ENCODE measurements at places on chromosomes 2 and 18. TPM values are rescaled to one million over a fixed set of nuclear protein-coding genes. Genes with fewer than 3 reads are reported as not detected.

DNA sequence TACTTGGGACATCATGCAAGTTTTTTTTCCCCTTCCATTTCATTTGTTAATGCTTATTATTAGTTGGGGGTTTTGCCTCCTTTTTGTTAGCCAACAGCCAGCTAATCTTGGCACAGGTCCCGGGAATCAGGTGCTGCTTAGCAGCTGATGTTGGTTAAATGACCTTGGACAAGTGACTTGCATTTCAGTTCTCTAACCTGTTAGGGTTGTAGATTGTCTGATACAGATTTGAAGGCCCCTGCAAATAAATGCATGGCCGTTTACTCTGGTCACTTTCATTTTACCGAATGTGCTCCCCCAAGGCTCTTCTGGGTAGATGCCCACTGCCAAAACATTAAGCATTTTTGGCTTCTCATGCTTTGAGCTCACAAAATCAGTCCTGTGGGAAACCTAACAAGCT is 120.9 kb downstream of the SPTBN1 start:
- peak; percentile 60 for DNase-seq

DNA sequence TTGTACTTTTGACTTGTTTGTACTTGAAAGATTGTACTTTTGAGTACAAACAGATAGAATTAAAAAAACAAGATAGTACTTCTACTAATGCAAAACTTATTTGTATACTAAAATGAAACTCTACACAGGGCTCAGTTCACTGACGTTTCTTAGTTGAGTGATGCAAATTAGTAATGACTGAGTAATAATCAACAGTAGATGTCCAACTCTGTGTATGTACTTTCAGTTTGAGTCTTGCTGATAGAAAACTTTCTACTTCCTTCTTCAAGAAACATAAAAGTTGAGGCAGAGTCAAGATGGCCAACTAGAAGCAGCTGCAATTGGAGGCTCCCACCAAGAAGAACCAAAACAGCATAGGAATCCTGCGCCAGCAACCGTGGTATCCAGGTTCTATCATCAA is 585.0 kb downstream of the NR4A2 start:
- no peak for DNase-seq

Gene ALPG
- 0.56 TPM for total RNA-seq

GRCh38 chr2:74688881-74689280 is 34.8 kb downstream of the SEMA4F start:
- no peak for DNase-seq

DNA sequence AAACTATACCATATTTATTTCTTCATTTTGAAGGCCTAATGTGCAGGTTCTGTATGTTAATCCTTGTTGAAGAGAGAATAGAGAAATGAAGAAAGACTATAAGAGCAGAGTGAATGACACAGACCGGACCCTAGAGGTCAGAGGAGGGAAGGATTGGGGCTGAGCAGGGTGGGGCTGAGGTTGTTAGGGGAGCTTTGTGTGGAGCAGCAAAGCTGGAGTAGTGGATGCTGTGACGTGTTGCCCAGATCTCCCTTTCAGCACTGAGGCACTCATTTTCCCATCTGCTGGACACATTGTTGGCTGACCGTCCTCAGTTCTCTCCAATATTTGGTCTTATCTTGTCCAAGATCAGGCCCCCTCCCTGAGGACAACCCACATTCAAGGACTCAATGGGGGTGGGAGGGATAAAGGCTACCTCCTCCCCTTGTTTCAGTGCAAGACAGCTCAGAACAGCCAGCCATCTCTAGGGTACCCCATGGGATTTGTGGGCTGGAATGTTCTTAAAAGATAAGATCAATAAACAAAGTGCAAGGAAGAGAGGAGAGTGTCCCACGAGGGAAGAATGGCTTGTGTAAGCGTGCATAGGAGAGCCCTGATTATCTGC is 143.6 kb downstream of the TDRD15 start:
- DNase-seq, result no peak

DNA sequence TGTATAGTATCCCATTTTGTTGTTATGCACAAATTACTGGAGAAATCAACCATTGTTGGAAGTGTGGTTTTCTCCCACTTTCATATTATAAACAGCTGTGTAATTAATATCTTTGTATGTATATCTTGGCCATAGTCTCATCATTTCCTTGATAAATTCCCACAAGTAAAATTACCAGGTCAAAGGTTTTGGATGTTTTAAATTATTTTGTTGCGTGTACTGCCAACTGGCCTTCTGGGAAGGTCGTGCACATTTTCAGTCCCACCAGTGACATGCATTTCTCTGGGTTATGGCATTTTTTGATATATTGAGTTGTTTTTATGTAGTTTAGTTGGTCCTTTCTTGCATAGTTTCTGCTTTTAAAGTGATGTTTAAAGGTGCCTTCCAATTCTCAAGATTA is 41.5 kb downstream of the TSHZ1 start:
- no peak for DNase-seq

- DNase-seq, result no peak
Measured at GRCh38 chr18:50469380-50469781, 90.5 kb upstream of the MAPK4 start.

GRCh38 chr2:168254158-168254935 is 7.0 kb upstream of the STK39 start:
- no peak for DNase-seq

GRCh38 chr2:236823041-236823629 is 253.5 kb downstream of the ACKR3 start:
- no peak for DNase-seq

DNA sequence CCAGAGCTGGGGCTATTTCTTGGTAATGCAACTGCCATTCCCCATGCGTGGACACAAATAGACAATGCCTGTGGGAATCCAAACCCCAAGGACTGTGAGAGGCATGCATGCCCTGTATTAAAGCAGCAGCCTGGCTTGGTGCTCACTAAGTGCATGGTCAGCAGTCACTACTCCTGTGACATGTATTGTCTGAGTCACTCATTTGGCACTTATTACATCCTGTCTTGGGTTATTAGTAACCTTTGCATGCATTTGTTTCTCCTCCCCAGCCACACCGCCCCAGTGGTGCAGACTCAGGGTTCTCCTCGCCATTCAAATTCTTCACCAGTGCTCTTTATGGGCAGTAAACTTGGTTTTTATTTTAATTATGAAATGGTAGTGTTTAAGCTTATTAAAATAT is 30.2 kb downstream of the PRKCE start:
- DNase-seq, result no peak

Gene TUBB8B
- total RNA-seq, result not detected

Gene TSPYL6
- total RNA-seq, result not detected

DNA sequence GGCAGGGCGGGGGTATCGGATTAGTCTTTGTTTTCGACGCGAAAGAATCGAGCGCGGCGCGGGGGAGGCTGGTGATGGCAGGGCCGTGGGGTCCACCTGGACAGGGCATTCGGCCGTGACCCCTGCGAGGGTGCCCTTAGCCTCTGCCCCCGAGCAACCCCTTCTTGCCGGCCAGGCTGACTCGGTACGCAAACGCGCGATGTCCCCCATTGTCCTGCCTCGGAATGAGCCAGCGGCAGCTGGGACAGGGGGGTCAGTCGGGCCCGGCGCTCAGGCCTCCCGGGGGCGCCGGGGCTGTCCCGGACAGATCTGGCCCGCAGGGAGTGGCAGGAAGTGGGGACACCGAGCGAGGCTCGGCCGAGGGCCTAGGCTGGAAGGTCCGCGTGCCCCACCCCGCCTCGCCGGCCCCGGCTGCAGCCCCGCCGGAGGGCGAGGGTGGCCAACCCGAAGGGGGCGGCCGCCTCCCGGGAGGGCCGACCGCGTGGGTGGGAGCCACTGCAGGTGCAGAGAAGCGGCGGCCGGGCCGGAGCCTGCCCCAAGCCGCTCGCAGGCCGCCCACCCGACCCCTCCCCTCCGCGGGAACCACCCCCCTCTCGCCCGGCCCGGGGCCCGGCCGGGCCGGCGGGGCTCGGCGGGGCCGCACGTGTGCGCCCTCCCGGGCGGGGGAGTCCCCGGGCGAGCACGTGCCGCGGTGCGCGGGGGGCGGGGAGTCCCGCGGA is at the start of gene TET3:
TSS of gene TET3 (plus strand) at position 708 of the 719 bp plus-strand sequence. CDS start 1,494 bp downstream, outside the sequence.
- DNase-seq, result peak; percentile 65

- no peak for DNase-seq
Measured at GRCh38 chr18:66209656-66210055, 394.2 kb downstream of the CDH19 start.

- no peak for DNase-seq
Measured at GRCh38 chr18:8288472-8289195, 320.6 kb upstream of the RAB12 start.

Gene CFC1
- 0.58 TPM for total RNA-seq

- no peak for DNase-seq
Measured at GRCh38 chr2:159110784-159111183, 142.3 kb downstream of the TANC1 start.

Gene NFE2L2
- 73.1 TPM for total RNA-seq

Gene CCT4
- total RNA-seq, result 69.6 TPM

Gene CHMP1B
- 54.5 TPM for total RNA-seq

DNA sequence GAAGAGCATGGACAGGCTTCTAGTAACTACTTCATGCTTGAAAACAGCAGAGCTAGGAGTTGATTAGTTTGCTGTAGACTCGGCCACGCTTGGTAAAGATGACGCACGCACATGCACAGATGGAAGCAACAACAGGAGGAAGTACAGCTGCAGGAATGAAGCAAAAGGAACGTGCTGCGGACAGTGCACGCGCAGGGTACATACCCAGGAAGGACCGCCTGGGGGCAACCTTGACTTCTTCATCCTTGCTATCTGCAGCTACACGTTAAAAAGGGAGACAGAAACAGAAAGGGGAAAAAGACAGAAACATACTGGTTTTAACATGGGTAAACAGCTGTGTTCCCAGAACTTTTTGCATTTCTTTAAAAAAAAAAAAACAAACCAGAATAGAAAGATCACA is 17.7 kb downstream of the SLC66A2 start:
- peak; percentile 72 for DNase-seq

Gene EPB41L3
- 87.7 TPM for total RNA-seq

GRCh38 chr2:88721268-88721667 is 29.8 kb downstream of the RPIA start:
- DNase-seq, result no peak

- no peak for DNase-seq
Measured at GRCh38 chr2:74702001-74702715, 48.1 kb downstream of the SEMA4F start.

DNA sequence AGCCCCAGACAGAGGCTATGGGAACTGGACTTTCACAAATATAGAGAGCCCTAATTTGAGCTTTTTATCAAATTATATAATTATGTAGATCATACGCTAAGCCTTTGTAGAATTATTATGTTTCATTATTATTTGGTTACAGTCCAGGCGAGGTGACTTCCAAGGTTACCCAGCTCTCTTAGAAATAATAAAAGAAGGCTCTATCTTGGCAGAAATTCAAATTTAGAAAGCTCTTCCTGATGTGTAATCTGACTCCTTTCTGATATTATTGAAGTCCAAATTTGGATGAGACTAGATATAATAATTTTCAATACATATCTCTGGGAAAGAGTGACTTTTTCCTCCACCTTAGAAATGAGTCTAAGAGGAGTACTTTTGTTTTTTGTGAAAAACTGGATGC is 4.8 kb upstream of the SLC38A11 start:
- no peak for DNase-seq

DNA sequence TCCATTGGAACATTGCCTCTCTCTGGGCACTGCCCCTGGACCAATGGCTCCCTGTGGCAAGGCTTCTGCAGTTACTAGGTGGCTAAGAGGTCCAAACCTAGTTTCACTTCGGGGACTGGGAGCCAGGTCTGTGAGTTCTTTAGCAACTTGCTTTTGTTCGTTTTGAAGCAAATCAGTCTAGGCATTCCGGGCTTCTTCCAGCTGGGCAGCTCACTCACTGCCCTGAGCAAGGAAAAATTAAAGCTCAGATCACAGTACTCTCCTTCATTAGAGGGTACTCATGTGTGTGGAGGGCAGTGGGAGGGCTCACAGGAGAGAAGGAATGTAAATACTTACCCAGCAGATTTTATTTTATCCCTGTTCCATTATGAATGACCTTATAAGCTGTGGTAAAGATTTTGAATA is 80.3 kb downstream of the SPP2 start:
- DNase-seq, result no peak

Gene CROCC2
- total RNA-seq, result 0.06 TPM

Gene CEP192
- 27.6 TPM for total RNA-seq

GRCh38 chr2:120291401-120292311 is 39.0 kb downstream of the RALB start:
- DNase-seq, result no peak

DNA sequence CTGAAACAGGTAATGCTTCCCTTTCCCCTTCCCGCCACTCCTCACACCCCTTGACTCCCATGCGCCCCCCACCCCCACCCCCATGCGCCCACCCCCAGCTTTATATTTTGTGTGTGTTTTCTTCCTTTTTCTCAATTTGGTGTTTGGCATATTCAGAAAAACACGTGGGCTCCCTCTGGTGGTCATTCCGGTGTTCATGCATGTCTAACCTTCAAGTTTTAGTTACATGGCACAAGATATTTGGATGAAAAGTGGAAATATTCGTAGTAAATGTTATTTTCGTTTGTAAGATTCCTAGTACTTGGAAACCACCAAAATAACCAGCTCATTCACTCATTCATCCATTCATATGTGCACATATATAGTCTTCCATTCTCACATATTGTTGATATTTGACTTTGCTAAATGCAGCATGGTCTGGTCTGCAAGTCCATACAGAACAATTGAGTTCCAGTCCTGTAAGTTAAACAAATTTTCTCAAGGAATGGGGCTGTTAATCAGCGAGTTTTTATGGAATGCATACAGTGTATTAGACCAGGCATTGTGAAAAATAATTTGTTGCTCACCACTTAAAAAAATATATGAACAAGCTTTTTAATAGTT is 143.6 kb upstream of the MAP3K20 start:
- no peak for DNase-seq

Gene RGPD3
- 0.24 TPM for total RNA-seq

Gene SPATA3
- total RNA-seq, result not detected

- DNase-seq, result no peak
Measured at GRCh38 chr2:239549711-239550255, 149.0 kb upstream of the HDAC4 start.

GRCh38 chr2:80519699-80520291 is 215.2 kb upstream of the LRRTM1 start:
- DNase-seq, result no peak

GRCh38 chr2:492178-492577 is 185.0 kb downstream of the TMEM18 start:
- DNase-seq, result no peak

- DNase-seq, result no peak
Measured at GRCh38 chr2:171965661-171966060, 34.1 kb upstream of the METAP1D start.

Data from left colon (tissue), 2 donors.